ENCODE measurements at places on chromosomes 7 and 10.

DNA sequence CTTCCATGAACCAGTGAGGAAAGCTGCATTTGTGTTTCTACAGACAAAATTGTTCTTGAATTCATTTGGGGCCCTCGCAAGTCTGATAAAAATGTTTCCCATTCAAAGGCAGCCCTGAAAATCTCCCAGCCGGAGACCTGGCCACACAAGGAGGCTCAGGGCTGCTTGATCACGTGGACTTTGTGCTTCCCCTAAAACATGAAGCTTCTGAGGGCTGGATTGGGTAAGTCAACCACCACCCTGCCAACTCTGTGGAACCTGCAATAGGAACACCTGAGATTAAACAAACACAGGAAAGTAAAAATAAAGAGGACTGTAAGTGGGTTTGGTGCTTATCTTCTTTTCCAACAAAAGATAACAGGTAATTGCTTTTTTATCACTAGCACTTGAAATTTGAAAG is 133.8 kb downstream of the C10orf90 start:
- no peak for DNase-seq

DNA sequence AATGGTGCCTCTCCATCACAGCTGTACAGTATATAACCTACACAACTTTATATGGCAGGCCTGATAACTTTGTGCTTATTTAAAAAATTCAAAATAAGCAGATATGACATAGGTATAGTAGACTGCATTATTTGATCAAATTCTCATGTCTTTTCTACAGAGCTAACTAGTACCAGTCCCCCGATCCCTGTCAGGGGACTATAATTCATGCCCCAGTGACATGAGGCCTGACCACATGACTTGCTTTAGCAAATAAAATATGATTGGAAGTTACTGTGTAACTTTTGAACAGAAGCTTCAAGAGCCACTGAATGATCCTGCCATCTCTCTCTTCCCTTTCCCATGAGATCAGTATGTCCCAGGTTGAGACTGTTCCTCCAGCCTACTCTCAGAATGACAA is 49.2 kb upstream of the WNT2 start:
- no peak for DNase-seq

DNA sequence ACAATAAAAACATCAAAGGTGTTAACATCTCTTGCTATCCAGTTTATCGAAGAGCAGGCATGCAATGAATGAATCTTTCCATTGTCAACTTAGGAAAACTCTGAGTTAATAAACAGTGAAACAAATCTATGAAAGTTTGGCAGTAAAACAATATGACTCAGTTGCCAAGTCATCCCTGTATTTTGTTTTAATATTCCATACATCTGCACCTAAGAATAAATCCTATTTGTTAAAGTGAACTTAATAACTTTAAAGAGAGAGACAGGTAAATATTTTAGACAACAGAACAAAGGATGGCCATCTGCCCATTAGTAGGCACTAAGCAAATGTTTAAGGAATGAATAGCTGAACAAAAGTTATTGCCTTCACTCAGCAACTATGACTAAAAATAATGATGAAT is 700.5 kb upstream of the CELF2 start:
- DNase-seq: no peak

GRCh38 chr7:101391991-101392390 is 29.3 kb downstream of the COL26A1 start:
- no peak for DNase-seq

DNA sequence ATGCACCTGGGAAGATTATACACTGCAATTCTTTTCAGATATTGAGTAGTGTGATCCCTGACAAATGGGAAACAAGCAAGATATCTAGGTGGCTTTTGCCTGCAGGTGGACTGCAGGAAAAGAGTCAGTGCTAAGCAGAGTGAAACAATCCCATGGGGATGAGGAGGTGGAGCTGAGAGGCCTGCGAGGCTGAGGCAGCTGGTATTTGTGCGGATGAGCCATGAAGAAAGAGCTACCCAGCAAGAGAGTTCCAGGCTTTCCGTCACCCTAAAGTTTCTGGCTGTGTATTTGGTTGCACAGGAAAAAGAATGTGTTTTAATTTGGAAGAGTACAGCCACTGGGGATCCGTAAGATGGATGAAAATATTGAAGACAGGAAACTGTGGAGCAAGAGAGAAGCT is 714.1 kb upstream of the COBL start:
- DNase-seq: no peak

DNA sequence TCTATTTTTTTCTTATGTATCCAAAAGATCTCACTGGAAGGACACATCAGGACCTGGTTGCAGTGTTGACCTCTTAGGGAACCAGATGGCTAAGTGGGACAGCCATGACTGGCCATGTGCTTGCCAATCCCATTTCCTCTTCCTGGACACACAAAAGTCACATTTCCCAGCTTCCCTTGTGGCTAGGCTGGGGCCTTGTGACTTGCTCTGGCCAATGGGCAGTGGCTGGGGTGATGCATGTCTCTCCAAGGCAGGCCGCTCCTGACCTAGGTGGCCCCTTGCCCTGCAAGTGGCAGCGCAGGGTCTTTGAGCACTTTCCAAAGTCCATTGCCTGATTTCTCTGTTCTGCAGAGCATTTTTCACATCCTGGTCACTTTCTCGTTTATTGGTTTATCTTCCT is 41.7 kb upstream of the HSPA12A start:
- no peak for DNase-seq
